Urothelium cell line (cell line): ENCODE measurements at places on chromosomes 12 and 14.

DNA sequence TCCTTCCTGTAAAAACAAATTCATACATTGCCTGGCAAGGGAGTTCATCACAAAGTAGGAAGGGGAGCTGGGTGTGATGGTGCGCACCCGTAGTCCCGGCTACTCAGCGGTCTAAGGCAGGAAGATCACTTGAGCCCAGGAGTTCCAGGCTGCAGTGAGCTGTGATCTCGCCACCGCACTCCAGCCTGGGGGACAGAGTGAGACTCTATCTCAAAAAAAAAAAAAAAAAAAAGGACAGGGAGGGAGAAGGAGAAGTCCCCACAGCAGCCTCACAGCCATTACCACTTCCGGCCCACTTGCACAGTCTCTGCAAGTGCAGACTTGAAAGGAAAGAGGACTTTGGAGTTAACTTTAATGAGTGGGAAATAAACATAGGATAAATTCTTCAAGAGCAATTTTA lies 121.0 kb downstream of the FBXL14 start:
- DNase-seq, result peak; percentile 43

DNA sequence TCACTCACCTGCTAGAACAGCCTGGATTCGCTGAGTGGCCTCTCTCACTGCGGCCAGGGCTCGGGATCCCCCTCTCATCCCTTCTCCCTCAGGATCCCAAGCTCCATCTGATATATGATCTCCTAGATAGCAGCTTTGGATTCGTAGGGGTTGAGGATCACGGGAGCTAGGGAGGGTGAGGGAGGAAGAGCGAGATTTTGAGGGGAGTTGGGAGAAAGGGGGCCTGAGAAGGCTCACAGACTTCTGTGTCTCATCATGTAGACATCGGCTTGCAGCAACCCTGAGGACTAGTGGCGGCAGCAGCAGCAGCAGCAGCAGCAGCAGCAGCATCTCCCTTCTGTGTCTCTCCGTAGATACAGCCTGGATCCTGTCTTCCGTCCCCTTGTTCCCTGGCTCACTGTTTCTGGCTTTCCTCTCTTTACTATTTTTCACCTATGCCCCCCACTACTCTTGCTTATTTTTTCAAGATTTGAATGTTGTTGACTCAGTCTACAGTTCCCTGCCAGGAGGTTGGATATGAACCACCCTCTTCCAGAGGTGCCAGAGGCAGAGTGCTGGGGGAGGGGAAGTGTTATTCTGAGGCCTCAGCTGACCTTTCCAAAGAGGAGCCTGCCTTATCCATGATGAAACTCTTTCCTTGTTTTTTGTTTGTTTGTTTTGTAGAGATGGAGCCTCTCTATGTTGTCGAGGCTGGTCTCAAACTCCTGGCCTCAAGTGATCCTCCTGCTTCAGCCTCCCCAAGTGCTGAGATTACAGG lies at the start of gene CIROP:
Gene CIROP, minus strand, starts transcription at position 399 of the 757 bp plus-strand sequence. Its CDS starts 69 bp downstream, at position 330.
- no peak for DNase-seq

GRCh38 chr14:76920331-76921087 lies 94.3 kb downstream of the LRRC74A start:
- no peak for DNase-seq

DNA sequence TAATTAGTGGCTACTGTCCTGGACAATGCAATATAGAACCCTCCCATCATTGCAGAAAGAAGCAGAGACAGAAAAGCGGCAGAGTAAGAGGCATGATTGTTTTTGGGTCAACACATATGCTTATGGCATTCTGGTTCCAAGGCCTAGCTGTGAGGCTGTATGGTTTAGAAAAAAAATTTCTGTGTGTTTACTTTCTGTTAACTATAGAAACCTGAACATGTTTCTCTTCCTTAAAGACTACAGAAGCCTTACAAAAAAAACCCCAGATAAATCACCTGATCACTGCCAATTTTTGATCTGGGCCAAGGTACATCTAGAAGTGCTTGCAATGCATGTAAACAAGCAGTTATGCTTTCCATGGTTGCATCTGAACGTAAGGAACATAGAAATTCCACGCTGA lies 100.0 kb upstream of the HECTD1 start:
- DNase-seq, result no peak

- no peak for DNase-seq
Observed at GRCh38 chr14:85027681-85028370, 502.1 kb upstream of the FLRT2 start.

DNA sequence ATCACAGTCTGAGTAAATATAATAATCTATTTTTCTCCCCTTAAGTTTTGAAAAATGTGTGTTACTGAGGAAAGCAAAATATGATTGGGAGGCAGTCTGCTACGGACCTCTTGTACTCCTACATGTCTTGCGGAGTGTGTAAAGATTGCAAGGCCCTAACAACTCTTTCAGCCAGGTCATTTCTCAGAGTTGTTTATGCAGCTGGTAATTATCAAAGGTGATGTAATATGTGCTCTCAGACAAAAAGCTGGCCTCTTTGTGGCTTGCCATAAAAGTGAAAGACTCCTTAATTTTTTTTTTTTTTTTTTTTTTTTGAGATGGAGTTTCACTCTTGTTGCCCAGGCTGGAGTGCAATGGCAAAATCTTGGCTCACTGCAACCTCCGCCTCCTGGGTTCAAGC lies 40.5 kb upstream of the MON2 start:
- DNase-seq, result no peak

GRCh38 chr12:118044075-118044474 lies 16.9 kb downstream of the WSB2 start:
- no peak for DNase-seq

GRCh38 chr12:87795555-87795954 lies 233.6 kb downstream of the C12orf50 start:
- no peak for DNase-seq
